ENCODE measurements at places on chromosomes 5 and 9. TPM values are rescaled to one million over a fixed set of nuclear protein-coding genes. Genes with fewer than 3 reads are reported as not detected.

DNA sequence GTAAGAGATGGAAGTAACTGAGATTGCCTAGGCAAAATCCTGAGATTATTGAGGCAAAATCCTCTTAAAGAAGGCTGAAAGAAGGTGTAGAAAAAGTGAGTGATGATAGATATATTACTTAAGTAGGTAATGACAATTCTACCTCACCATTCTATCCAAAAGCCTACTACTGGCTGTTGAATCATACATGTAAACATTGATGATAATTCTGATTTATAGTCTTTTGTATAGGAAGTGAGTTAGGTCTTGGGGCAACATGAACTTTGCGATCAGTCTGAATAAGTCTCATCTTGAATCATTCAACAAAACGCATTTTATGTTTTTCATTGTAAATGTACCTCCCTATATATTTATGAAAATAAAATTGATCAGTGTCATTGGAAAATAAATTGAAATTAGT is 99.6 kb downstream of the PARP8 start:
- ATAC-seq = no peak

DNA sequence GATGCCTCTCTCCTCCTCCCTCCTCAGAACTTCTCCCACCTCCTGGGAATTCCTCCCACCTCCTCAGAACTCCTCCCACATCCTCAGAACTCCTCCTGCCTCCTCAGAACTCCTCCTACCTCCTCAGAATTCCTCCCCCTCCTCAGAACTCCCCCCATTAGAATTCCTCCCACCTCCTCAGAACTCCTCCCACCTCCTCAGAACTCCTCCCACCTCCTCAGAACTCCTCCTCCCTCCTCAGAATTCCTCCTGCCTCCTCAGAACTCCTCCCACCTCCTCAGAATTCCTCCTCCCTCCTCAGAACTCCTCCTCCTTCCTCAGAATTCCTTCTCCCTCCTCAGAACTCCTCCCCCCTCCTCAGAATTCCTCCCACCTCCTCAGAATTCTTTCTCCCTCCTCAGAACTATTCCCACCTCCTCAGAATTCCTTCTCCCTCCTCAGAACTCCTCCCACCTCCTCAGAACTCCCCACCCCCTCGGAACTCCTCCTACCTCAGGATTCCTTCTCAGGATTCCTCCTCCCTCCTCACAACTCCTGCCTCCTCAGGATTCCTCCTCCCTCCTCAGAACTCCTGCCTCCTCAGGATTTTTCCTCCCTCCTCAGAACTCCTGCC is 23.9 kb downstream of the SLC46A2 start:
- ATAC-seq = no peak

DNA sequence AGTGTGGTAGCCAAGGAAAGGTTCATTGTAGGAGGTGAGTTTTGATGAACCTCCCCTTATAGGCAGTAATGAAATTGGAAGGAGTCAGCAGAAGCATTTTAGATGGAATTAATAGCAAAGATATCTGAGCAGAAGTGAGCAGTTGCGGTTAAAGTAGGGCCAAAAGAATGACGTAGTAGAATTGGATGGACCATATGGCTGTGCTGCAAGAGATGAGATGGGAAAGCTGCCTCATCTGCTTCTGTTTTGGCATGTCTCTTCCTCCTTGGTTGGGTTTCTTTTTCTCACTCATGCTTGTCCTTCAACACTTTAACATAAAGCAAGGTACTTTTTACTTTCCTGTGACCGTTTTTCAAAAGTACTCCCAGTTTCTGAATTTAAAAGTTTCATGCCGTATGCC is 55.8 kb downstream of the AQP7 start:
- ATAC-seq = no peak

- peak; percentile 25 for ATAC-seq
These were observed 21.6 kb downstream of the RNF145 start for GRCh38 chr5:159187719-159188118.

DNA sequence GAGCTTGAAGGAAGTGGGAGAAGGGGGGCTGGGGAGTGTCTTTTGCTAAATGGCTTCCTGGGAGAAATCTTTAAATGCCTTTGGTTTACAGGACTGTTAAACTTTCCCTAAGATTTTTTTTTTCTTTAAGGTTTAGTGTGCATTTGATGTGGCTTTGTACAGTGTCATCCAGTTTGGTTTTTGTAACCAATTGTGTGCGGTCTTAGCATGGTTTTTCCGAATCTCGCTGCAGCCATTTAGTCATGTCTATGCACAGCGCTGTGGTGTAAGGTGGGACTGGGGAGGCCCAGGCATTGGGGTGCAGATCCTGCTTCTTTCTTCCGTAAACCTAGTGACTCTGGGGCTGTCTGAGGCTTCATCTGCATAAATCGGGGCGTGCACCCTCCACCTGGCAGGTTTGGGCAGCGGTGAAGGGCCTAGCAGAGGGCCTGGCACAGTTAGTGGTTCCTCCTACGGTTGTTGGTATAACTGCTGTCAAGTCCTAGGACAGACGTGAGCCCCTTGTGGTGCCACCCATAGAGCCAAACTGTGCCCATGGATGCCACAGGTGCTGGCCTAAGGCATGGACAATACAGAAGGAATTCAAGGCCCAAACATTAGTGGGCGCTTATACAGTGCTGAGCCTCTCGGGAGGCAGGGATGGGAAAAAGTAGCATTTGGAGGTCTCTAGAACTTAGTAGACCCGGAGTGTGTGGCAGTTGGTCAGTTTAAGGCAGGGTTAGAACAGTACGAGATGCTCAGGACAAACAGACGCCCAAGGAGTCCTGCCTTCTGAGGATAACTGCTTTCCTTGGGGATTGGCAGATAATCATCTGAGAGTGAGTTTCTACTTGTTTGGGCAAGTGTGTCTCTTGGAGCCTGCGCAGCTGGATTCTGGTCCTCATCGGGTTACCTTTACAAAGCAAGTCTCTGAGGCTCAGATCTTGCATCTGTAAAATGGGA is 1.5 kb downstream of the PRRC2B start:
- ATAC-seq = peak; percentile 84

Gene ECSCR
- 5.0 TPM for total RNA-seq

Gene SLC6A19
- not detected for total RNA-seq

Gene PCDHGC4
- 1.1 TPM for total RNA-seq
